ENCODE measurements at places on chromosomes 5 and 9.

DNA sequence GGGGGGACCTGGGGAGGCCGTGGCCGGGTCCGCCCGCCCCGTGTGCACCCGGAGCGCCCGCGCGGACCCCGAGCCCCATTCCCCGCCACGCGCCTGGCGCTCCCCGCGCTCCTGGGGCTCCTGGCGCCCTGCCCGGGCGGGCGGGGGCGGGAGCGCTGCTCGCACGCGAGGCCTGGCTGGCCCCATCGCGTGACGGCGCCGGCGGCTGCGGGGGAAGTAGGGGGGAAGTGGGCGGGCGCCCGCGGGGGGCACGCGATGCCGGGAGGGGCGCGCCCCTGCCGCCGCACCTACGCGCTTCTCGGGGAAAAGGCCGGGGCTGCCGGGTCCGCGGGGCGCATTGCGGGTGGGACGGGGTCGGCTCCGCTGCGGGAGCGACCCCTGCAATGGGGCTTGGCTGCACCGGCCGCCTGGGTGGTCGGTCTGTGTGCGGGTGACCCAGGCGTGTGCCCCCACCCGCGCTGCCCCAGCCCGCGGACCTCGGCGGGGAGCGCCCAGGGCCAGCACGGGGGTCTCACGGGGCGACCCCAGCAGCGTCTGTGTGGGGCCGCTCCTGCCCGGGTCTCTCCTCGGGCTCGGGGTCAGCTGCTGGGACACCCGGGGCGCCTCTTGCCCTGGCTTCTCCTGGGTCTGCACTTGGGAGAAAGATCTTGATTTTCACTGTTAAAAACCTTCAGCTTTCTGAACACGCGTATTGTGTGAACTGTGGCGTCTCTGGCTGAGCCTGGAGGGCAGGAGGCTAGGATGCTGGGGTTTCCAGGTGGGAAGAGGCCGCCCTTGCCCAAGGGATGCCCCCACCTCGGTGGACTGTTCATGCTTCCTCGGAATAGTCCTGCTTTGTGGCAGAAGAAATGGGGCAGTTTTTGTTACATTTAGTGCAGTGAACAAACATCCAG lies 52.4 kb downstream of the AHRR start:
- no peak for DNase-seq

DNA sequence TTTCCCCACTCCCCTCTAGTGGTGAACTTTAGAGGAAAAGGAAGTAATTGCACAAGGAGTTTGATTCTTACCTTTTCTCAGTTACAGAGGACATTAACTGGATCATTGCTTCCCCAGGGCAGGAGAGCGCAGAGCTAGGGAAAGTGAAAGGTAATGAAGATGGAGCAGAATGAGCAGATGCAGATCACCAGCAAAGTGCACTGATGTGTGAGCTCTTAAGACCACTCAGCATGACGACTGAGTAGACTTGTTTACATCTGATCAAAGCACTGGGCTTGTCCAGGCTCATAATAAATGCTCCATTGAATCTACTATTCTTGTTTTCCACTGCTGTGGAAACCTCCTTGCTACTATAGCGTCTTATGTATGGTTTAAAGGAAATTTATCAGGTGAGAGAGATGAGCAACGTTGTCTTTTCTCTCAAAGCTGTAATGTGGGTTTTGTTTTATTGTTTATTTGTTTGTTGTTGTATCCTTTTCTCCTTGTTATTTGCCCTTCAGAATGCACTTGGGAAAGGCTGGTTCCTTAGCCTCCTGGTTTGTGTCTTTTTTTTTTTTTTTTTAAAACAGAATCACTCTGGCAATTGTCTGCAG lies 25.3 kb downstream of the SLC22A5 start:
- no peak for DNase-seq

GRCh38 chr5:139194486-139194885 lies 3.7 kb downstream of the SIL1 start:
- DNase-seq: no peak

GRCh38 chr5:102818345-102818744 lies 63.2 kb downstream of the PAM start:
- no peak for DNase-seq

All from Panc1 (cell line).